HAP-1 (cell line): ENCODE measurements at places on chromosomes 16 and 17.

DNA sequence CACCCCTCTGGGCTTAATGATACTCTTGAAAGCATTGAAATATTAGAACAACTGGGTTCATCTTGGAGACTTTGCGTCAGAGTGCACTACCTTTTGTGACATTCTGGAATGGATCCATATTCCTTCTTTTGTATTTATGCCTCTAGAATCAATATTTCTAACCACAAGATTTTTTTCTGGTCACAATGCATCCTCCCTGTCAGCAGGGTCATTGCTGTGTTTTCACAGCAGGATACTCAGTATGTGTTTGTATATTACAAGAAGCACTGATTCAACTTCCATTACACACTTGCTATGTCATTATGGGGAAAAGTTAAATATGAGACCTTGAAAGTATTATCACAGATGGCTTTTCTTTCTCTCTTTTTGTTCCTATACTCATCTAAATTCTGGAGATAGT, 370.0 kb downstream of the HS3ST3B1 start:
- DNase-seq: no peak

DNA sequence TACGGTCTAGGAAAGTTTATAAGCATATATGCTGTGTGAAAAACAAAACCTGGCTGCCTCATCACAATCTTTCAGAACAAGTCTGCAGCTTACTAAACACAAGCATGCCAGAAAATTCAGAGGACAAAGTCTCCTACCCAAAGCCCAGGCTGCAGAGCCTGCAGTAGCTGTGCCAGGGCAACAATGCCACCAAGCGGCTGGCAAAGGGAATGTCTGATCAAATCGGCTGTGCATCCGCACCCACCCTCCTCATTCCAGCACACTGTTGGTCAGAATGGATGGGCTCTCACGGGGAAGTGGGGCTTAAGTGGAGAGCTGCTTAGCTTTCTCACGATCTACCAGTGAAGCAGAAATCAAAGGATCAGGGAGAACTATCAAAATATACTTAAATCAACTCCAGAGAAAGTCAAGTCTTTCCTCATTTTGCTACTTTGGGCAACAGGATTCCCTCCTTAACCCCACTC, 73.5 kb downstream of the CYTH1 start:
- peak; percentile 53 for DNase-seq

- DNase-seq: no peak
These were observed 77.2 kb downstream of the SHISA6 start for GRCh38 chr17:11318207-11318606.

DNA sequence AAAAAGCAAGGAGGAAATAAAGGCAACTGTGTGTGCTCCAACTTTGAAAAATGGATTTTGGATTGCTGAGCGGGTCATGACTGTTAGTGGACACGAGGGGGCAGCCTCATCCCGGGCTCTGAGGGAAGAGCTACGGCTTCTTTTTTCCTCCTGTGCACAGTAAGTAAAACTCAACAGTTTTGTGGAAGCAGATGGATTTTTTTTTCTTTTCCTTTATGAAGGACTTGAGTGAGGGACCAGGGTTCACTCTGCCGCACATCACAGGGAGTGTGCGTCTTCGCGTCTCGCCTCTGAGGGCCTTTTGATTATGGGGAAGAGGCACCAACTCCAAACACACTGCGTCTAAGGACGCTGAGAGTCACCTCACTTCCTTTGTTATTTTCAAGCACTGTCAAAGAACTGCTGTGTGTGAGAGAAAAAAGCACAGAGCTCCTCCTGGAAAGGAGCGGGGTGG, 80.3 kb upstream of the GOT2 start:
- peak; percentile 66 for DNase-seq

GRCh38 chr16:50393416-50393815, 24.6 kb upstream of the BRD7 start:
- no peak for DNase-seq

GRCh38 chr16:81873206-81873605, 94.1 kb downstream of the PLCG2 start:
- DNase-seq: no peak

- no peak for DNase-seq
These were observed 20.6 kb downstream of the QPRT start for GRCh38 chr16:29699324-29700219.

- no peak for DNase-seq
These were observed 621 bp downstream of the SDR42E1 start for GRCh38 chr16:82010649-82011048.

DNA sequence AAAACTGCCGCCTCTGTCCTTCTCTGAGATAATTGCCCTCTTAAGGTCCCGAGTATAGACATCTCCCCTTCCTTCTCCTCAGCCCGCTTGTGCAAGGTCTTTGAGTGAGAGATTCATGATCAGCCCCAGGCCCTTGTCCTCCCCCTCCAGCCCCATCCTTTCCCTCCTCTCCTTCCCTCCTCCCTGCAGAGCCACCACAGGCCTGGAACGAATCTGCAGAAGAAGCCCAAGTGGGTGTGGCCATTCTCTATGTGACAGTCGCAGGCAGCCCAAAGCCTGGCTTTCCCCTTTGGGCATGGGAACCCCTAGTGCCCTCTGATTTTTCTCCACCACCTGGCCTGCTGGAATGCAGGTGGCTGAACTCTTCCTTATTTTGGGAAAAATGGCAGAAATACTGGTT, 7.2 kb upstream of the NDRG4 start:
- peak; percentile 45 for DNase-seq

- DNase-seq: no peak
These were observed 46.5 kb downstream of the STX8 start for GRCh38 chr17:9529033-9529700.

DNA sequence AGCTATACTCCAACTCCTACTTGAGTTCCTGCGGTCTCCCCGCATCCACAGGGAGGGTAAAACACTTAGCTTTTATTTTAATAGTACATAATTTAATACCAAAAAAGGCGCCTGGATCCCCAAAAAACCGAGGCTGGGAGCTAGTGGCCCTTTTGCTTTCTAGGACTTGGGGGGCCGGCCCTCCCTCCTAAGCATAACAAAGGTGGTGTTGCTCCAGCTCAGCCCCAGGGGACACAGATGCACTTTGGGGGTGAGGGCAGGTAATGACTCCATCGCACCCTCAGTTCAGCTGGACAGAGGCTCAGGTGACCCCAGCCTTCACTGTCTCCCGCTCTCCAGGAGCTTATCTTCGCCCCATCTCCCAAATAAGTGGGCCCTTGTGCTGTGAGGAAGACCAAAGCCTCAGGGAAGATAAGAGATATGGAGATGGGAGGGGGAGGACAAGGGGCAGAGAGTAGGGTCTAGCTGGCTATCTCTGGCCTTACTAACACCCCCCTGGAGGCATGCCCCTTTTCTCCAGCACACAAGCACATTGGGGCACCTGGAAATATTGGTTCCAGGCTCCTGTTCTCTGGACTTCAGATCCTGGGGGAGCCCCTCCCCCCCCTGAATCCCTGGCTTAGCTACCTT, 2.8 kb upstream of the NHERF1 start:
- DNase-seq: no peak
